Kidney (tissue), 22 donors: ENCODE measurements at places on chromosomes 13 and 19.

GRCh38 chr19:46288896-46289588 is 7.8 kb upstream of the HIF3A start:
- no peak for DNase-seq

- DNase-seq, result no peak
These were observed 27.4 kb downstream of the ZNF20 start for GRCh38 chr19:12112701-12113100.

DNA sequence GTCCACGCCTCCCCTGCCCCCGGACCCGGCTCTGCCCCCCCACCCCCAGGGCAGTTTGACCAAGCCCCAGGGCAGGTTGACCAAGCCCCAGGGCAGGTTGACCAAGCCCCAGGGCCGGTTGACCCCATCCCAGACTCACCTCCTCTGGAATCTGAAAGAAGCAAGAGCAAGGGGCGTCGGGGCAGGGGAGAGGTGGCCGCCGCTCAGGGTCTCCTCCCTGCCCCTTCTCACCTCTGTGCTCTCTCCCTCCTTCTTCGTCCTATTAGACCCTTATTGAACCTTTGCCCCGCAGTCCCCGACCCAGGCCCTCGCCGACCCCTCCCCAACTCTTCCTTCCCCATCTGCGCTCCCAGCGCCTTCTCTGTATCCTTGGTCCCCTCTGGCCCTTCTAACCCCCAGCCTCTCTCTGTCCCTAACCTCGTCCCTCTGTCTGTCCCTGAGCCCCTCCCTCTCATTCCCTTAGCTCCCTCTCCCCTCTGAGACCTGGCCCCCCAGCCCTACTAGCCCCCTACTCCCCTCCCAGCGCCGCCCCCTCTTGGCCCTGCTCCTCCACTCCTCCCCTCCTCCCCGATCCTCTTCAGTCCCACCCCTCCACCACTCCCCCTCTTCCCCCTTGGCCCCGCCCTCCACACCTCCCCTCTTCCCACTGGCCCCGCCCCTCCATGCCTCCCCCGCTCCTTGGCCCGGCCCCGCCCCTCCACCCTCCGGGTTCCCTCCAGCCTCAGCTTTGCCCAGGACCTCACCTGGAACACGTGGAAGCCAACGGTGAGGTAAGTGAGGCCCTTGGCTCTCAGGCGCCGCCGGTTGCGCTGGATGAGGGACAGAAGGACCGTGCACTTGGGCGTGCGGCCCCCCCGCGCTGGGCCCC is 7.6 kb downstream of the CAPN12 start:
- peak; percentile 82 for DNase-seq

- DNase-seq, result no peak
These were observed 126.9 kb downstream of the STK24 start for GRCh38 chr13:98450026-98450425.

DNA sequence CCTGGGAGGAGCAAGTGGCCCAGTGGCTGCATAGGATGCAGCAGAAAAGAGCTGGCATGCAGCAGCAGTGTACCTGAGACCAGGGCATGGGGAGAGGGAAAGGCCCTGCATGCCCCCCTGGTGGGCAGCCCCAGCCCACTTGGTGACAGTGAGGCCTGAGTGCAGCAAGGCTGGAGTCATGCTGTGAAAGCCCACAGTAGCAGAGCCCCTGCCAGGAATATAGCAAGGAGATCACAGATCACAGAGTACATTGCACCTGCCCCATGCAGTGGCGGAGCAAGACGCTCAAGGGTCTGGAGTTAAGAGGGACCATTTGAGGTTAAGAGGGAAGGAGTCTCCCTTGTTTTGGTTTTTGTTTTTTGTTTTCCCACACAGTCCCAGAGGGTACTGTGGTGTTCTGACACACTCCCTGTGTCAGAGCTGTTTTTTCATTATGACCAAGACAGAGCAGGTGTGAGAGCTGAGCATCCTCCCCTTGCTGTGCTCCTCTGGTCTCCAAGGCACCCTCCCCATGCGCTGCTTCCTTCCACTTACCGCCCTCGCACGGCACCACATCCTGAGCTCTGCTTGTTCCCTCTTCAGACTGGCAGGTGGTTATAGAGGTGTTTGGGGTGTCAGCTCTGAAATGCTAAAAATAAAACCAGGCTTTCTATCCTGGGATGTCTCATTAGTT is 85.0 kb upstream of the UBL3 start:
- no peak for DNase-seq

GRCh38 chr13:35356572-35356971 is 119.9 kb downstream of the MAB21L1 start:
- DNase-seq, result no peak

GRCh38 chr13:37663724-37664123 is 65.2 kb upstream of the POSTN start:
- DNase-seq, result no peak

DNA sequence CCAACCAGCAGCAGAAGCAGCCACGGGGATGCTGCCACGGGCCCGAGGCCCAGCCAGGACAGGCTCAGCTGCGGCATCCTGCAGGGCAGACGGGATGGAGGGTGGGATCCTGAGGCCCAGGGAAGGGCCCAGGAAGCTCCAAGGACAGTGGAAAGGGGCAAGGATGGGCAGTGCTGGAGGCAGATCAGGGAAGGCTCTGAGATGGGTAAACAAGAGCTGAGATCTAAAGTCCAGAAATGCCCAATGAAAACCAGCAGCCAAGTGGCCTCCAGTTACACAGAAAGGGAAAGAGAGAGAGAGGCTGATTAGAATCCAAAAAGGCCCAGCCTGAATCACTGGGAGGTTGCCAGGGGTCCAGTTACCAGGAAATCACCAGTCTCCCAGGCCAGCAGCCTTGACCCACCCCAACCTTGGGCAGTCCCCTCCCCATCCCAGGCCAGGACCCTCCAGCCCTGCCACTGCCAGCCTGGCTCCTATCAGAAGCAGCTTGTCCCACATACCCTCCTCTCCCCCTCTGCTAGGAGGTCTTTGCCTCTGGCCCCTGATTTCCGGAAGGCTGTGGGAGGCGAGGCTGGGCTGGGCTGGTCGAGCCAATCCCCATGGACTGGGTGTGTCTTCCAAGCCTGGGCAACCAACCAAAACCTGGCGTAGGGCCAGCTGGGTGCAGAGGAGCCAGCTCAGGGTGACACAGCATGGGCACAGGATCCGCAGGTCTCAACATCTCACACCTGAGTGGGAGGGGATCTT is at the start of gene CYP4F11:
TSS of gene CYP4F11 (minus strand) at position 198 of the 747 bp plus-strand sequence. CDS start at position 77, 121 bp downstream.
- no peak for DNase-seq

DNA sequence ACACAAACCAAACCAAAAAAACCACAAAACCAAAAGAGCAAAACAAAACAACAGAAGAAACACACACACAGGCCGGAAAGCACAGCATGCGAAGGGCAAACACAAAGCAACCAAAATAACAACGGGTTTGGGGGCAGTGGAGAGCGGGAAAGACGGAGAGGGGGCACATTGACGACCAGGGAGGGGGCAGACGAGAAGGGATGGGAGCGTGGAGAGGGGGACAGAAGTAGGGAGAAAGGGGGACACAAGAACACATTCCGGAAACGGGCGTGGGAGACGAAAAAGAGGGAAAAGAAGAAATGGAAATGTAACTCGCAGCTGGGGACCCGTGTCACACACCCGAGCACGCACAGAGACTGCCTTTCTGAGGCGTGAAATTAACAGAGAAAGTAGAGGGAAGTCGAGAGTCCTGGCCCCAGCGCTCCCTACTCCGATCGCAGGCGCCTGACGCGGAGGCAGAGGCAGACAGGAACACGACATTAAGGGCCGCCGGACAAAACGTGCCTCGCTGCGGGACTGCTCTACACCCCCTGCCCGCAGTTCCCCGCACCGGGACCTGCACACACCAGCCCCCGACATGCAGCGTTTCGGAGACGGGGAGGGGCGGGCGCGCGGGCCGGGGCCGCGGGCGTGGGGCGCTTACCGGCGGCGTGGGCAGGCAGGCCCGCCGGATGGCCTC is 652 bp downstream of the POU4F1 start:
- DNase-seq, result no peak

DNA sequence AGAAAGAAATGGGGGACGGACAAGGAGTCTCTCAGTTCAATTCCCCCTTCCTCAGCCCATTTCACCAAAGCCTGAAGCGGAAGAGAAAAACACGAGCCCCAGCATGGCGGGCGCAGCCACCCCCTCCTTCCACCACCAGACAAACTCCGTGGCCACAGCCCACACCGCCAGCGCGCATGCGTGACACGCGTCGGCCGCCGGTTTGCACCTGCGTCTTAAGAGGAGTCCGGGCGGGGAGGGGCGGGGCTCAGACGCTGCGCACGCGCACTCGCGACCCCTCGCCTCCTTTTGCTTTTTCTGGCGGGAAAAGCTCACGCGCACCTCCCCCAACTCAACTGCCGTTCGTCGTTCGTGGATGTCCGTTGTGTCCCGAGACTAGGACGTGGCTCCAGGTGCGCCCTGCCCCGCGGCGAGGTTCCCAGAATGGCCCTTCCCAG is at the start of gene KASH5:
TSS of gene KASH5 (plus strand) at position 314 of the 437 bp plus-strand sequence. CDS start 2,635 bp downstream, outside the sequence.
- no peak for DNase-seq

DNA sequence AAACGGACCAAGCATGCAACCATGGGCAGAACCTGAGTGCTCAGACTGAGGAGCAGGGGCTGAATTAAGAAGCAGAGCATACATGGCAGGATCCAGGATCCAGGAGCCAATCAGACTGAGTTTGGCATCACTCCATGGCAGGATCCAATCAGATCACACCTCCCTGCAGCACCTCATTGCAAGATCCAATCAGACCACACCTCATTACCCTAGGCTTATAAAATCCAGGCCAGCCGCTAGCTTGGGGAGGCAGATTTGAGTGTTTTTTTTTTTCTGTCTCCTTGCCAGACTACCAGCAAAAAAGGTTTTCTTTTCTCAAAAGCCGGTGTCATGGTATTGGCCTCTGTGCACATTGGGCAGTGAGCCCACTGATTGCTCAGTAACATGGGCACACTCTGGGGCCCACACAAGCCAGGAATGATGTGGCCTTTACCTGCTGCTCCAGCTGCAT is 127.9 kb upstream of the GJB6 start:
- no peak for DNase-seq

- no peak for DNase-seq
These were observed 640.8 kb downstream of the EFNB2 start for GRCh38 chr13:105894697-105895096.

GRCh38 chr19:4077800-4078684 is 11.3 kb upstream of the ZBTB7A start:
- peak; percentile 85 for DNase-seq

DNA sequence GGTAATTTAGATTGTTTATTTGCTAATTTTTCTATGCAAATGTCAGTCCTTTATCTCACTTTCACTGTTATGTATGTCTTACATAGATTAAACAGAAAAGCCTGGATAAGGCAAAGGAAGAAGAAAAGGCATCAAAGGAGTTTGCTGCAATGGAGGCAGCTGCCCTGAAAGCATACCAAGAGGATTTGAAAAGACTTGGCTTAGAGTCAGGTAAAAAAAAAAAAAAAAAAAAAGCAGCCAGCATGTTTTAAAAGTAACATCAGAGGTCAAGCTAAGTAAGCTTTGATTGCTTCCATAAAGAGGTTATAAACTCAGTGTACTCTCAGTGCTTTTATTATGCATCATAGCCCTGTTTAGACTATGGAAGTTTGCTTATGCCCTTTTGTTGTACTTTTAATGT is 3.8 kb downstream of the WBP4 start:
- no peak for DNase-seq

DNA sequence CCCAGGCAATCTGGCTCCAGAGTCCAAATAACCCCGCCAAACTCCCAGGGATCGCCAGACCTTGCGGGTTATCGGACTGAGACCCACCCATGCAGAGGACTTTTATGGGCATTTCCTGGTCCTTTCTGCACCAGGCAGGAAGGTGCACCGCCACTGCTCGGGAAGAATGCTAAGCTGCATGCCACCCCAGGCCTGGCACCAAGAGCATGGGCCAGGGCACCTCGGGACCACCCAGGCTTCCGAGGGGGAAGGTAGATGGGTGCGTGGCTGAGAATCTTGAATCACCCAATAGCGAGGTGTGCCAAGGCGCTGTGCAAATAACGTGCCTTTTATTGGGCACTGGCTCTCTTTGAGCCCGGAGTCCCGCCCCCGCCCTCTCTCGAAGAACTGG is 422 bp upstream of the ZNF575 start:
- DNase-seq, result no peak

GRCh38 chr13:49855930-49856329 is 63.4 kb upstream of the KPNA3 start:
- DNase-seq, result no peak
